ENCODE measurements at places on chromosomes 6 and 20.

DNA sequence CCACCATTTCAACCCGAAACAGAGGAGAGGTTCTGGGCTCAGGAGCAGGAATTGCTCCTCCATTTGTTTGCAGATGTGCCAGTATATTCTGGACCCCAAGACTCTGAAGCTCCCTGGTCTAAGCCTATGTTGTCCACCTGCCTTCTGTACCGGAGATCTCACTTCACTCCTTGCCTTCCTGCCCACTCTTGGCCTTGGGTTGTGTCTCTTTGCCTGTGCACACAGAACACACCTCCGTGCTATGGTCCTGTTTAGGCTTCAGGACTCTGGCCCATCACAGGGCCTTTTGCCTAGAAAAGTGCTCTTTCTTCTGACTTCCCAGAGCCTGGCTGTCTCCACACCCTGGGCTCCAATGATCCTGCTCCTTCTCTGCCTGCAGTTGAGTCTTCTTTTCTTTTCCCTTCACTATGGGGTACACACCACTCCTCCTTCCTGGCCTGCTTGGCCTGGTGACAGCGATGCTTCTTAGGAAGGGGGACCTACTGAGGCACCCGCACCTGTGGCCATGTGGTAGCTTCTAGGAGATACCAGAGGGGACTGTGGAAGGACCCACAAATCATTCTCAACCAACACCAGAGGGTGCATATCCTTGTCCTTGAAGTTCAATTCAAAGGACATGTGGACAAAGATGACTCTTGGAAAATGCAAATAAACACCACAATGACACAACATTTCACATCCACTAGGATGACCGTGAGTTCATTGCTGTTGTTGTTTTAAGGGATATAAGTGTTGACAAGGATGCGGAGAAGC lies 75.1 kb downstream of the FOXA2 start:
- DNase-seq: no peak

DNA sequence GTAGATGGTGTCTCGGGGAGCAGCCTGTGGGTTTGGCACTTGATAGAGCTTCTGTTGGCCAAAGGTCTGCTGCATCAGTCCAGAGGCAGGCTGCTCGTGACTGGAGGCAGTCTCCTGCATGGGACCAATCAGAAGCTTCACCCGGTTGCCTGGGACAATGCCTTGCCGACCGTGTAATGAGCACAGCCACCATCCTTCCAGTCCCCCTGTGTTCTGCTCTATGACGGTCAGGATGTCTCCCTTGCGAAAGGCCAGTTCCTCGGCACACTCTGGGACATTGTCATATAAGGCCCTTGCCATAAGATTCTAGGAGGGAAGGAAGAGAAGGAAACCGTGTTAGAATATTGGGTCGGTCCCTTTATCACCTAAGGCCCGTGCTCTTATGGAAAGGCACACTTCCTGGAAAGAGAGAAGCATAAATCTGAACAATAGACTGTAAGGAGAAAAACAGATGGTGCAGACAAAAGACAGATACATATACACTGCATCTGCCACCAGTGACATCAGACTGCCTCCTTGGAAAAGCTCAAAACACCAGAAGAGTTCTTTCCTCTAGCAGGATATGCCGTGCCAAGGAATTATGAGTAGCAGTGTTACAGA lies 18.9 kb downstream of the NEDD9 start:
- DNase-seq: no peak

DNA sequence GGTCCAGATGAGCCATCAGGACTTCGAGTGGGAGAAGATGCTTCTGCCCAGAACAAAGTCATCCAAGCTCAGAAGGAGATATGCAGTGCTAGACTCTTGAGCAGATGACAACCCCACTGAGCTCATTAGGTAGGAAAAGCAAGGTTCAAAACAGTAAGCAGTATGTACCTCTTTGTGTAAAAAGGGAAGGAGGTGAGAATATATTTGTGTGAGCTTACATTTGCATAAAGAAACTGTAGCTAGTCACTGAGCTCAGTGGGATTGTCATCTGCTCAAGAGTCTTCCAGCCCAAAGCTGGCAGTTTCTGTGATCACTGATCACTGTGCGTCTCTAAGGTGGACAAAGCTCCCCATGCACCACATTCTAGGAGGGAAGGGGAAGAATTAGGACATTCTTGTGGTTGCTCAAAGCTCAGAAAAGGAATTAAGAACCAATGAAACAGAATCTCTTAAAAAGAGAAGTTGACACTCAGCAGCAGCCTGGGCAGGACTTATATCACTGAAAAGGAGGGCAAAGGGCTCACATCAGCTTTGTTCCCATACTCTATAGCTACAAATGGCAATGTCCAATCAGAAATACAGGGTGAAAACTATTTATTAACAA lies 90.0 kb upstream of the MAFB start:
- DNase-seq: peak; percentile 20

- no peak for DNase-seq
Observed at GRCh38 chr20:24436160-24436559, 33.3 kb upstream of the SYNDIG1 start.

GRCh38 chr20:24164360-24164759 lies 175.8 kb upstream of the GGTLC1 start:
- no peak for DNase-seq

GRCh38 chr6:100968949-100969348 lies 87.8 kb upstream of the ASCC3 start:
- DNase-seq: no peak

DNA sequence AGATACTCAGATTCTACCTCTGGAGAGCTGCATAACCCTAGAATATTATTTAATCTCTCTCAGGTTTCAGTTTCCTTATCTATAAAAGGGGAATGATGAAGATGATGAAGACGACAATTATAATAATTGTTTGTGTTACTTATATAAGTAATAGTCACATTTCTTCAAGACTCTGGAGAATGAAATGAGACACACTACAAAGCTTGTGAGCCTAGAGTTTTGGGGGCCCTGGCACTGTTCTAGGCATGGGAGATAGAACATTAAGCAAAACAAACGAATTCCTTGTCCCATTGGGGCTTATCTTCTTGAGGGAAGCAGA lies 5.4 kb upstream of the ZNF217 start:
- DNase-seq: peak; percentile 22

DNA sequence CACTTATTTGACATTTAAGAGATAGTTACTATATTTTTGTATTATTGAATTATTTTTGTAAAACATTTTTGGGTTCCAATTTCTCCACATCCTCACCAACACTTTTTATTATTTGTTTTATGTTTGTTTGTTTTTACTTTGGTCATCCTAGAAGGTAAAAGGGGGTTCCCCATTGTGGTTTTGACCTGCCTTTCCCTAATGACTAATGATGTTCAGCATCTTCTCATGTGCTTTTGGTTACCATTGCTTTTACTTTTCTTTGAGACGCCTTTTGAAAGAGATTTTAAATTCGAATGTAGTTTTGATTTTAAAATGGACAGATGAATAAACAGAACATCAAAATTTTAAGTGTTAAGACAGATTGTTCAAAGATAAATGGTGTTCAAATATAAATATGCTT lies 46.9 kb downstream of the AK9 start:
- DNase-seq: no peak

- no peak for DNase-seq
Observed at GRCh38 chr20:61434341-61434781, 182.3 kb downstream of the CDH4 start.

DNA sequence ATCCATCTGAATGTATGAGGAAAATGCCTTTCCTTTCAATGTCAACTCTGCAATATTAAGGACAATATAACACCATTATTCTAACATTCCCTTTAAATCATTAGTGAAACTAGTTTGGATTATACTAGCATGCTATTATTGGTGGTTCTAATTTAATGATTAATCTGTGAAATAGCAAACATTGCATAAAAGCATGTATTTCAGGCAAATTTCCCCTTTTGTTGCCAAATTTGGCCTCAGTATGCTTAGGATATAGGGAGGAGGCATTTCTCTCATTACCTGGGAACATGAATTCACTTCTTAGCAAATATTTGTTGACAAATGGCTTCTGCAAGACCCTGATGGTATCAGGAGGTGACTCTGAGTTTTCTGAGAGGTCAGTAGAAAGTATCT lies 1.6 kb downstream of the TPMT start:
- DNase-seq: no peak

- DNase-seq: no peak
Observed at GRCh38 chr20:31849306-31849930, 4.0 kb upstream of the FOXS1 start.

DNA sequence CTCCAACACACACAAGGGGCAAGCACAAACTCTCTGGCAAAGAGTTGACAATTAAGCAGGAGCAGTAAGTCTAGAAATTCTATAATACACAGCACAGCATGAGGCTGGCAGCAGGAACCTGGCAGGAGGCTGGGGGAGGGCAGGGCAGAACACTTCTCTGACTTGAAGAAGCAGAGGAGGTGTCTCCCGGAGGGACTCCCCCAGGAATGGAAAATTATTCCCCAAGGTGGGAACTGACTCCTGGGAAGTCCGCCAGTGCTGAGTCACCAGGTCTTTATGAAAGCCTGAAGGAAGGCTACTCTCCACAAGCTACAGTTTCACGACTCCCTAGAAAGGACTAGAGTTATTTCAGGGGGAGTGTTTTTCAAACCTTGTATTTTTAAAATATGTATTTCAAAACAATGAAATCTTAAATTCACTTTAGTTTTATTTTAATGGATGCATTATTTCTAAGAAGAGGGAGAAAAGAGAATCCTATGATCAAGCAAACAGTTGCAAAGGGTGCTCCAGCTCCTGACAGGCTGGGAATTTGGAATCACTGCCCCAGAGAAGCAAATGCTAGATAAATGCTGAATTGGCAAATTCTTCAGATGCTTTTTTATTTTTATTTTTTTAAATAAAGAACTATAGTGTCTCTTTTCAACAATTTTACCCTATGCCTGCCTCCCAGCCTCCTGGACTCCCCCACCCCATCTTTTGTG lies 192.8 kb downstream of the LY86 start:
- no peak for DNase-seq

DNA sequence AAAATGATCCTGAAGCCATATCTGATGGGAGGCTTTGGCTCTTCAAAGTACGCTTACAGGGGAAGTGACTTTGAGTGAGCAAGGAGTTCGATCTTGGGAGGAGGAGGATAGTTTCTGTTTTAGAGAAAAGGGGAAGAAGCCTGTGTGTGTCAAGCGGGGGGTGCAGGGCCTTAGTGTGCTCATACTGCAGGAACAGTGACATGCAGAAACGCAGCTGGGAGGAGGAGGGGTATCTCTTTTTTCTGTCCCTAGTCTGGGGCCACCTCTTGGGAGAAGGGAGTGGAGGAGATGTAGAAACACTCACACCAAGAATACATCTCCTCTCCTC lies 19.8 kb downstream of the SIRPD start:
- no peak for DNase-seq

- no peak for DNase-seq
Observed at GRCh38 chr6:54403096-54403495, 94.9 kb downstream of the TINAG start.

- no peak for DNase-seq
Observed at GRCh38 chr6:147033267-147033666, 170.9 kb upstream of the STXBP5 start.

DNA sequence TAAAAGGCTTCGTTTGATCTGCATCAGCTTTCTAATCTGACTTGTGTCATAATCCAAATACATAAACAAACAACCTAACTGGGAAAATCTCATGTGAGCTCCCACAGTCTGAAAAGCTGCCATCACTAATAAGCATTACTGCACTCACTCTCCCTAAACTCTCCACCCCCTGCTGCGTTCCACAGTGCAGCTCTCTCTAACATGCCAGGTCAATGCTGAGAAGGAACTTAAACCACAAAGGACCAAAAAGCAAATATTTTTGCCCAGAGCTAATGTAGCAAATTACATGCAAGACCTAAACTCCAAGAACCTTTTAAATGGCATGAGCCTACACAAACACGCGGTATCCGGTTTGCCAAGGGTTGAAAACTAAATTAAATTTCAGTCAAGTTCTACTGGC lies 542.3 kb upstream of the JARID2 start:
- no peak for DNase-seq

DNA sequence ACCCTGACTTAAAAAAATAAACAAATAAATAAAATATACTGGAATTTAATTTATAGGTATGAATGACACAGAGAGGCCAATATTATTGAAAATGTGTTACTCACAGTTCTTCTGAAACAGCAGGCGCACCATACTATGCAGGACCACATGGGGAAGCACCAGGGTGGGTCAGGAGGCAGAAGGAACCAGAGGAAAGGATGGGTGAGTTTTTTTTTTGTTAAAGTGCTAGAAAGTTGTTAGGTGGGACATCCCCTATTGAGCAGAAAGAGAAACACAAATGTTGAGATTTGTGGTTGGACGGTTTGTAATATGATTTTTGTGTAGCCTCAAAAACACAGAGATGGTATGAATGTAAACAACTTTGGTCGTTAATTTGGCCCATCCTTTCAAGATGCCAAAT lies 26.0 kb downstream of the PTPRA start:
- no peak for DNase-seq

DNA sequence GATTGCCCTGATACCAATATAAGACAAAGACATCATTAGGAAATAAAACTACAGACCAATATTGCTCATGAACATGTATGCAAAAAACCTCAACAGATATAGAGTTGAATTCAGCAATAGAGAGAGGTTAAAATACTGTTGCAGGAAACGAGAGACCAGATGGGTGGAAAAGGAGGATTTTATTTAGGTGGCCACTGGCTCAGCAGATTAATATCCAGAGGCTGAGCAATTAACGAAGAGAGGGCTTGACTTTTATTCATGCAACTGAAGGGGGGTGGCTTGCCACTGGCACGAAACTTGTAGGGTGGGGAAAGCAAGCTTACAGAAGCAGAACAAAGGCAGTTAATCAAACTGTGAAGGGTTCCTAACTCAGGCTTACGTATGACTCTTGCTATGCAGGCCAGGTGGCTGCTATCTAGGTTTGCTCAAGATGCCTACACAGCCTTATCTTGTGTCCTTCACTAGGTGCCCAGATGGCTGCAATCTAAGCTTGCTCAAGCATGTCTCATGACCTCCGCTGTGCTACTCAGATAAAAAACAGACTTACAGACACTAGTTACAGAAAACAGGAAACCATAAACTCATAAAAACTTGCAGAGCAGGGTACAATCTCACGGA lies 126.4 kb downstream of the MMUT start:
- no peak for DNase-seq

GRCh38 chr6:44267252-44267651 lies 1.9 kb upstream of the NFKBIE start:
- no peak for DNase-seq

- DNase-seq: no peak
Observed at GRCh38 chr20:24915440-24915839, 33.6 kb upstream of the CST7 start.

DNA sequence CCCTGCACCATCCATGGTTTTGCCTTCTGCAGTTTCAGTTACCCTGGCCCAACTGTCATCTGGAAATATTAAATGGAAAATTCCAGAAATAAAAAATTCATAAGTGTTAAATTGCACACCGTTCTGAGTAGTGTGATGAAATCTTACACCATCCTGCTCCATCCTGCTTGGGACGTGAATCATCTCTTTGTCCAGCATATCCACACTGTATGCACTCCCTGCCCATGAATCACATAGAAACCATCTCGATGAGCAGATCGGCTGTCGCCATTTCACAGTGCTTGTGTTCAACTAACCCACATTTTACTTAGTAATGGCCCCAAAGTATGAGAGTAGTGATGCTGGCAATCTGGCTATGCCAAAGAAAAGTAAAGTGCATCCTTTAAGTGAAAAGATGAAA lies 105.9 kb upstream of the ID4 start:
- DNase-seq: no peak

- DNase-seq: no peak
Observed at GRCh38 chr6:71481801-71482200, 193.2 kb downstream of the OGFRL1 start.
